ENCODE measurements at places on chromosomes 7 and 10.

DNA sequence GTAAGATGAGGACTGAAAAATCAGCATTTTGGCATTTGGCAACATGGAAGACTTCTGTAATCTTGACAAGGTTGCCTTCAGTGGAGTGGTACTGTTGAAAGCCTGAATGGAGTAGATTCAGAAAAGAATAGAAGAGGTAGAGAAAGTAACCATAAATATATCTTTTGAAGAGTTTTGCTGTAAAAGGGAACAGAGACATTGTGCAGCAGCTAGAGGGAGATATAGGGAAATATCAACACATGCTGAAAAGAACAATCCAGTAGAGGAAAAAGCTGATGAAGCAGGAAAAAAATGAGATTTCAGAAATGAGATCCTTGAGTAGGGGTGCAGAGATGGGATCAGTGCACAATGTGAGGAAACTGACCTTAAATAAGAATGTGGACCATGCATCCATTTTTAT is 60.0 kb downstream of the RAPGEF5 start:
- DNase-seq = peak; percentile 21

DNA sequence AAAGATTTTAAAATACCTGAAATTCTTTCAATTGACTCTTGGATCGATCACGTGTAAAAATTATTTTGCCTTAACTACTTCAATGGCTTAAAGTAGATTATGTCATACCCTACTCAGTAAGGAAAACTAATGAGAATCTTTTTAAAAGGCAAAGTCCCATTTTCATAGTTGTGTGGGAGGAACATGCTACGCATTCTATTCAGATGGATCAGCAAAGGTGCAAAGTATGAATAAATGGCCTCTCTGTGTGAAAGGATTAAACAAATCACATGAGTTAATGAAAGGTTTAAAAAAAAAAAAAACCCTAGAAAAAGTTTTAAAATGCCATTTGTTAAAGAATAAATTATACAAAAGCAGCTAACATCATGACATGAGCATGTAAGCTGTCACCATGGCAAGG is 77.1 kb downstream of the ENO4 start:
- no peak for DNase-seq

DNA sequence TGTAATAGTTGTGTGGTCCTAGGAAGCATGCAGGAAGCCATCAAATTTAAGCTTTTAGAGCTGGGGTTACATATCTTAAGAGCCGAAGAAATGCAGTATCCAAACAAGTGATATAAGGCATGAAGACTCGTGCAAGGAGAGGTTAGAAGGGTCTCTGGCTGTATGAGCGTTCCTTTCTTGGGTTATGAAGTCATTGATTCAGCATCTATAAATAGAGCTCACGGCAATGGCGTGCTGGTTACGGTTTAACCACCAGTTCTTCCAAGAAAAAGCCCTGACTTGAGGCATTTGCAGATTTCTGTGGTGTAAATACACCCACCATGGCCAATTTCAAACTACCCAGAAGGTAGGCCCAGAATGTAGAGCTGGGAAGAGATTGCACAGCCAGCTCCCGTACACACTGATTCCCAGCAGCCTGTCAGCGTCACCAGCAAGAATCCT is 72.0 kb upstream of the KAT6B start:
- peak; percentile 18 for DNase-seq

- DNase-seq = no peak
These were observed 23.6 kb upstream of the PRSS37 start for GRCh38 chr7:141864765-141865447.

All from AG10803 (cell line).